ENCODE measurements at places on chromosomes 12 and 14.

- no peak for DNase-seq
These were observed 35.2 kb downstream of the CDC42BPB start for GRCh38 chr14:103022002-103022684.

DNA sequence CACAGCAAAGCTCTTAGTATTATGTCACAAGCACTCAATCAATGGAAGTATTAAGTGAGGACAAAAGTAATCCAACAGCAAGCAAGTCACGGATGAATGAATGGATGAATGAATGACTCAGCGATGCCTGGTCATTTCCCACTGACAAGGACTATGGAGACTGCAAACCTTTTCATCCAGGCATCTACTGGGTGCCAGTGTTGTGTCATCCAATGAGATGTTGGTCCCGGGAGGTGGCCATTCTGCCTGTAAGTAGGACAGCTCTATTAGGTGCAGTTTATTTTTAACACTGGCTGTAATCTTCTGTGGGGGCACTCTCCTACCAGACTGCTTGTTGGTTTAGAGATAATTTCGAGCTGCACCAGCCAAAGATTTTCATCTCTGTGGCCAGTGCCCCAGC, 39.4 kb downstream of the STAB2 start:
- DNase-seq, result no peak

DNA sequence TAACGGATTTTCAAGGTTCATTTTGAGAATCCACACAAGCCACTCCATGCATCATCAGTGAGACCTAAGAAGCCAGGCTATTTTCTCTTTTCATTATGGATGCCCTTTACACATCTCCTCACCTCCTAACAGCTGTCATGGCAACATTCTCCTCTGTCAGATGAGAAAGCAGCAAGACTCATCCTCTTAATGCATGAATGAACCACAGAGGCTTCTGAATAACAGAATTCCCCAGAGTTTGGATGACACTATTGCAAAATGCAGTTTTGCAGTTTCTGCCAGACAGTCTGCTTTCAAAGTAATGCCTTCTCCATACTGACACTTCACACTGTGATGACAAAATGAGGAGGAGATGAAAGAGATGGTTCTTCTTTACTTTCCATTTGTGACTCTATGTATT, 286.7 kb upstream of the GRIP1 start:
- no peak for DNase-seq

DNA sequence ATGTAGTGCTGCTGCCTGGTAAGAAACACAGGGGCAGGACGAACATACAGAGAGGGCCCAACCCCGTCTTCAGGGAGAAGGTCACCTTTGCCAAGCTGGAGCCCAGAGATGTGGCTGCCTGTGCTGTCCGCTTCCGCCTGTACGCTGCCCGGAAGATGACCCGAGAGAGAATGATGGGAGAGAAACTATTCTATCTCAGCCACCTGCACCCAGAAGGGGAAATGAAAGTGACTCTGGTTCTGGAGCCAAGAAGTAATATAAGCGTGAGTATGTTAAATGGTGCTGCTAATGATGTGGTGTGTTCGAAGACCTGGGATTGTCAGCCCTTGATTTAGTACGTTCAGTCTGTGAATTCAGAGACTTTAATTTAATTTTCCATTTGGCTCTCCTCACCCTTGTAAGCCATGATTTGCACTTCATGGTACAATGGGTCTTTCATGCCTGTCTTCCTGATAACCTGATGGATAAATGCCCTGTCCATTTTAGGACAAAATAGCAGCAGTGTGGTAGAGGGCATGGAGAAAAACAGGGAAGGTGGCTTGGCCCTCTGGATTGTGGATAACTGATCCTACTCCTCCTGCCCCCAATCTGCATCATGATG, 318.9 kb downstream of the SNAPC1 start:
- peak; percentile 57 for DNase-seq

GRCh38 chr14:102591372-102591943, 991 bp upstream of the RCOR1 start:
- DNase-seq, result no peak

DNA sequence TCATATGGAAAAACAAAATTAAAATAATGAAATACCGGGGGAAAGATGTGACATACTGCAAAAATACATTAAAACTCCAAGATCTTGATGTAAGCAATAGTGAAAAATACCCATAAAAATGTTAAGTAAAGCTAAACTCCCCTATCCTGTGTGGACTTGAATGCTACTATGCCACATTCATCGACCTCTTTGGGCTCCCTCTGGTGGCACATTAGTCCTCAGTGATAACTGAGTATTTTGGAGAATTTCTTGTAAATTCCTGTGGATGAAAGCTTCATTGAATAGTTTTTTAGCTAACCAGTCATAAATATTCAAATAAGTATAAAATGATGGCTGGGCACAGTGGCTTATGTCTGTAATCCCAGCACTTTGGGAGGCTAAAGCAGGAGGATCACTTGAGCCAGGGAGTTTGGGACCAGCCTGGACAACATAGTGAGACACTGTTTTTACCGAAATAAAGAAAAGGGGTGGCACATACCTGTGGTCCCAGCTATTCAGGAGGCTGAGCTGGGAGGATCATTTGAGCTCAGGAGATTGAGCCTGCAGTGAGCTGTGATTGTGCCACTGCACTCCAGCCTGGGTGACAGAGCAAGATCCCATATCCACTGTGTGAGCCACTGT, 42.4 kb upstream of the SGPP1 start:
- DNase-seq, result peak; percentile 63

GRCh38 chr12:118853634-118854033, 127.7 kb upstream of the SRRM4 start:
- no peak for DNase-seq

GRCh38 chr12:25655702-25656101, 102.6 kb upstream of the LMNTD1 start:
- DNase-seq, result no peak

DNA sequence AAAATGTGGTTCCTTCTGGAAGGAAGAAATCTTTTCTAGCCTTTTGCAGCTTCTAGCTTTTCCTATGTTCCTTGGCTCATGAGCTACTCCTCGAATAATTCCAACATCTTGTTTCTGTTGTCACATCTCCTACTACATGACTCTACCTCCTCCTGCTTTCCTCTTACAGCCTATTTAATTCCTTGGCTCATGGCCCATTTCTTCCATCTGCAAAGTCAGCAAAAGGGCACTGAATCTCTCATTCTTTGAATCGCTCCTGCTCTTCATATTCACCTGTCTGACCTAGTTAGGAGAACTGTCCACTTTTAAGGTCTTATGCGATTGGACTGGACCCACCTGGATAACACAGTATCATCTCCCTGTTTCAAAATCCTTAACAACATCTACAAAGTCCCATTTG, 15.8 kb downstream of the PRKD1 start:
- no peak for DNase-seq

DNA sequence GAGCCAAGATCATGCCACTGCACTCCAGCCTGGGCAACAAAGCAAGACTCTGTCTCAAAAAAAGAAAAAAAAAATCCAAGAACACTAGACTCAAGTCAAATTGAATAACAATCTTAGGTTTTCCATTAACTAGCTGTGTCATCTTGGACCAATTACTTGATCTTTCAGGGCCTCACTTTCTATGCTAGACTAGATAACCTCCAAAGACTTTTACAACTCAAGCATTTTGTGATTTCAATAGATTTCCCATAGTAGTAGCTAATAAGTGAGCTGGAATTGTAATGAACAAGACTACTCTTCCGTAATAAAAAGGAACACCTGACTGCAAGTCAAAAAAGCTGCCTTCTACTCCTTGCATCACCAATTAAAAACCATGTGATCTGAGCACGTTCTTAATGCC, 127.0 kb upstream of the SSTR1 start:
- DNase-seq, result no peak

- DNase-seq, result no peak
These were observed 1.6 kb upstream of the PRPH start for GRCh38 chr12:49293056-49293956.

DNA sequence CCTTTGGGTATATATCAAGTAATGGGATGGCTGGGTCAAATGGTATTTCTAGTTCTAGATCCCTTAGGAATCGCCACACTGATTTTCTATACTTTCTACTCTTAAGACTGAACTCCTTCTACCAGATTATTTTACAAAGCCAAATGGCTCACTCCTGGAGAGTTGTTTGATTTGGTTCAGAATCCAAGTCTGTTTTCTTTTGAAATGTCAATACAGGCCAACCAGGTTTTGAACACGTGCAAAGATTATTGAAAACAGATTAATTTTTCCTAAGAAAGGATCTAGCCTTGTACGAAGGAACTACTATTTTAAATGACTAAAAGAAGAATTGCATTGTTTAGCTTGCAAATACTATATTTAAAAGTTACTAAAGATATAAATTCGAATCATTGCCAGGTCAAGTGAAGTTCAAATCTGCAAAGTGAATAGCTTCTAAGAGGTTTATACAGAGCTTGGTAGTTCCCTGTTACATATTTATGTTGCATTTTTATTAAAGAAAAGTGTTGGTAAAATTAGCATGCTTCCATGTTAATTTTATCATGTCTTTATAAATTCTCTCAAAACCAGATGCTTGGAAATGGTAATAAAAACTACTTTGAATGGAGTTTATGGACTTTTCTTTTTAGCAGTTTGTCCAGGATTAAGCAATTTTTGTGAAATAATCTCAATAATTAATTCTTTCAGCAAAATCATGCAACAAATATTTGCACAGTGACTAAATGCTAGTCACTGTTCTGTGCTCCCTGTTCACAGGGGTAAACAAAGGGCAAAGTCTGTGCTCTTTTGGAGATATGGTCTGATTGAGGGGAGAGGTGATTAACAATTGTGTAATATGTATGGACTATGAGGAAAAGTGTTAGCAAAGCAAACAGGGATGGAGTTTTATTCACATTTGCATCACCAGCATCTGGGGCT, 38.9 kb downstream of the GPR65 start:
- no peak for DNase-seq

- no peak for DNase-seq
These were observed 4.5 kb downstream of the DDHD1 start for GRCh38 chr14:53148671-53149070.

DNA sequence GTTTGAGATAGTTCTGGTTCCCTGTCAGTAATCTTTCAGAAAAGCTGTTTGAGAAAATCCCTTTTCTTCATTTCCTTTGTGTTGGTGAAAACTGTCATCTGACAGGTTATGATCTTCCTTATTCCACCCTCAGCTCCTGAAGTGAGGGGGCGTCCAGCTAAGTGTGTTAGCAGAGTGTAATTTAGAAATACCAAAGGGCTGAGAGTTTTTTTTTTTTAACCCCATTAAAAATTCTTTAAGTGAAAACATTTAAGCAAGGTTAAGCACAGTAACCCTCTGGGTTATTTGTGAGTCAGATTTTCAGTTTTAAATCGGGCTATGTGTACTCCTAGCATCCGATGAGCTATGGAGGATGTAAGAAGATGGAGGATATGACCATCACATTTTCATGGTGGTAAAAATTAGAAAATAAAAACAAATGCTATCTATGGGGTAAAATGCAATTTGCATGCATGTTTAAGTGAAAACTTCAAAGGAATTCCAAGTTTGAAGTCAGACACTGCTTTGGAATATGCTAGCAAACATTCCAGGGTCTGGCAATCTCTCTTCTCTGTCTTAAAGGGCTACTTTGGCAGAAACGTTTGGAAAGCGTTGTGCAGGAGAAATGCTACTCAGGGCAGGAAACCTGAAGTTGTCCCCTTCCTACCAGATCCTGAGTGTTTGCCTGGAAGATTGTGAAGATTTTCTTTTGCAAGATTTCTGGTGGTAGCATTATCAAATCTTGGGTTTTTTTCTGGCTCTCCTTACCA, 197.0 kb upstream of the PRICKLE1 start:
- no peak for DNase-seq

- no peak for DNase-seq
These were observed 24.3 kb downstream of the VRK1 start for GRCh38 chr14:96821501-96821900.

DNA sequence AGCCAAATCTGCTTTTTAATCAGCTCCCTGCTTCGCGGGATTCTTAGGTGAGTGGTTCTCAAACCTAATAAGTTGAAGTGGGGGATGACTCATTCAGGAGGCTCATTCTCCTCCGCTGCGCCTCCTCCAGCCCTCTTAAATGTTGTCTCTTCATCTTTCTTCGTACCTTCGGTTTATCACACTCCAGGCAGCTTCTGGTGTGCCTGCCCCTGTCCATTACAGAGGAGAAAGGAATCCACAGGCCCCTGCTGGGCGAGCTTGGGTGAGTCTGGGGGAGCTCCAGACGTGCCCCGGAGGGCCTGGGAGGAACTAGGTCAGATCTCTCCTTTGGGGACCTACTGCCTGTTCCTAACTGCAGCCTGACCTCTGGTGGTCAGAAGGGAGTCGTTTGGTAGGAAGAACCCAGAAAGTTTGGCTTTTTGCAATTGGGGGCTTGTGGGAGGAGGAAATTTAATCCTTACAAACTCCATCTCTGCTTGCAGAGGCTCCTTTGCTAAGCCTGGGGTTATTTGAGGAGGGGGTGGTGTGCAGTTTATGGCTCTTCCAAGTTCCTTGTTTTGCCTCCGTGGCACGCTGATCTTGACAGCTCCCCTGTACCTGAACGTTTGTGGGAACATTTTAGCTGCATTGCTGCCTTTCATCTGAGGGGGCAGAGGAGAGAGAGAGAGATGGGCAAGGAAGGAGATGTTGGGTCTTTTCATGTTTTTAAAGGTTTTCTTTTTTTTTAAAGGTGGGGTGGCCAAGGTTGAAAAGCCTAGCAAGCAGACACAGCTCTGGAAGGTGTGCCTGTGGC, 84.1 kb upstream of the GNG2 start:
- peak; percentile 71 for DNase-seq

GRCh38 chr12:124123296-124124000, 150.4 kb downstream of the ZNF664 start:
- no peak for DNase-seq

DNA sequence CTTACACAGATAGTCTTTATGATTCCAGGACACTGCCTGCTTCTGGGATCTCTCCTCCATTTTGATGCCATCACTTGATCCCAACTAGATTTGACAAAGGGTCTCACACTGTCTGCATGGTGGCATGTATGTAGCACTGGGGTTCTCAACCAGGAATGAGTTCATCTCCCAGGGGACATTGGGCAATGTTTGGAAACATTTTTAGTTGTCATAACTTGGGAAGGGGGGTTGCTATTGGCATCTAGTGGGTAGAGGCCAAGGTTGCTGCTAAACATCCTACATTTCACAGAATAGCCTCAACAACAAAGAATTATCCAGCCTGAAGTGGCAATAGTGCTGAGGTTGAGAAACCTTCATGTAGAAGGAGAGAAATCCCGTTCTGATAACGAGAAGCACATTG, 376.2 kb downstream of the DPF3 start:
- DNase-seq, result no peak

- no peak for DNase-seq
These were observed 12.6 kb downstream of the SLC8B1 start for GRCh38 chr12:113322343-113322742.

GRCh38 chr12:105936496-105936895, 202.3 kb downstream of the NUAK1 start:
- no peak for DNase-seq
